Retina (tissue), 1 donor: ENCODE measurements at places on chromosomes 13 and 19.

DNA sequence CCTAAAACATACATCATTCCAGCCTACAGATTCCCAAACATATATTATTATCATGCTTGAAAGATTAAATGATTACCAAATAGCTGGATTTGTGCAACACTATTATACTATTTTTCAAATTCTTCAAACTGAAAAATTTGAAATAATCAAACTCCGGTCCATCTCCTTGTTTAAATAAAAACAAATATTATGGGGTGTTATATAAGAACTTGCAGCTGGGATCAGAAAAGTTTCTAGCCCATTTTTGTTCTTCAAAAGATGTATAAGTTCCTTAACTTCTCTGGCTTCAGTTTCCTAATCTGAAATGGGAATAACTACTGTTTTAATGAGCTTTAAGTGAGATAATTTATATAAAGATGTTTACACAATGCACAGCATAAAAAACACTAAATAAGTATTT lies 422.9 kb downstream of the PCDH9 start:
- no peak for DNase-seq

DNA sequence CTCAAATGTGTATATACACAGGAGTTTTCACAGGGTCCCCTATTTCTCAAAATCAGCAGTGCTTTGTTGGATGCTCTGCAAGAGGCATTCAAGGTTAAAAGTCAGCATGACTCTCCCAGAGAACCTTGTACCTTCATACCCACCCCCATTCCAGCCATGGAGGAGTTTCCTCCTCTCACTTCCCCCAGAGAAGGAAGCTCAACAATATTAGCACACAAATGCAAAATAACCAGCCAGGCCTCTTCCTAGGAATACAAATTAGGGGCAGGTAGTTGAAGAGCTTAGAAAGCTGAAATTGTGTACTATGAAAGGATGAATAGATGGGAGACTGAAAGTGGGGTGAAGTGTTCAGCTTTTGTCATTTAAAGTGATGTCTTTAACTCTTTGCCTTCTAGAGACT lies 43.8 kb downstream of the SPRY2 start:
- no peak for DNase-seq

GRCh38 chr13:107734891-107735625 lies 480.3 kb downstream of the LIG4 start:
- DNase-seq = no peak

DNA sequence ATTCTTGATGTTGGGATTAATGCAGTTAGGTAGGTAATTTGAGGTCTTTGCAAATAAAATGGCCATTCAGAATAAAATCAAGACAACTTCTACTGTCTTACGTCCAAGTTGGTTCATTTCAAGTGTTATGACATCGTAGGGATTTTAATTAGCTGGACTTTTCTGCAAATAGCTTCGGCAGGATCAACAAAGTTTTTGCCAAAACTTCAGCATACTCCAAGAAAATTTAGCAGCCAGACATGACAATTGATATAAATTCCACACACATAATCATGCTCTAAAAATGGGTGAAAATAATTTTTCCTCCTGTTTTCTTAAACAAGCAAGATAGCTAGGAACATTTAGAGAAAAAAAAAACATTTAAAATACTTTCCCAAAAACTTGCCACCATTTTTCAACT lies 158.8 kb downstream of the RGCC start:
- no peak for DNase-seq

- no peak for DNase-seq
These were observed 474.7 kb downstream of the DIAPH3 start for GRCh38 chr13:59689057-59689456.
